ENCODE measurements at places on chromosomes 4 and X.

GRCh38 chr4:22515888-22516541 lies at the start of gene ADGRA3:
Gene ADGRA3 (minus strand): TSS chr4:22516066. CDS start chr4:22515784, 282 bp downstream.
- peaks cover 15% of the 10 kb centered on the region for H3K36me3 ChIP-seq
- peak within 1 kb of the TSS; percentile 100 for H3K4me3 ChIP-seq
- DNase-seq, result peak; percentile 43
- H3K27ac ChIP-seq, result peak within 1 kb of the TSS; percentile 98
- peaks cover 25% of the 10 kb centered on the region for H3K4me1 ChIP-seq

GRCh38 chr4:53365121-53365485 lies 758 bp downstream of the SCFD2 start:
- H3K4me1 ChIP-seq, result peaks cover 42% of the 10 kb centered on the region
- peak overlapping the region; percentile 95 for H3K4me3 ChIP-seq
- peaks cover 15% of the 10 kb centered on the region for H3K36me3 ChIP-seq
- peaks cover 16% of the 10 kb centered on the region for H3K27me3 ChIP-seq
- no peak for DNase-seq

DNA sequence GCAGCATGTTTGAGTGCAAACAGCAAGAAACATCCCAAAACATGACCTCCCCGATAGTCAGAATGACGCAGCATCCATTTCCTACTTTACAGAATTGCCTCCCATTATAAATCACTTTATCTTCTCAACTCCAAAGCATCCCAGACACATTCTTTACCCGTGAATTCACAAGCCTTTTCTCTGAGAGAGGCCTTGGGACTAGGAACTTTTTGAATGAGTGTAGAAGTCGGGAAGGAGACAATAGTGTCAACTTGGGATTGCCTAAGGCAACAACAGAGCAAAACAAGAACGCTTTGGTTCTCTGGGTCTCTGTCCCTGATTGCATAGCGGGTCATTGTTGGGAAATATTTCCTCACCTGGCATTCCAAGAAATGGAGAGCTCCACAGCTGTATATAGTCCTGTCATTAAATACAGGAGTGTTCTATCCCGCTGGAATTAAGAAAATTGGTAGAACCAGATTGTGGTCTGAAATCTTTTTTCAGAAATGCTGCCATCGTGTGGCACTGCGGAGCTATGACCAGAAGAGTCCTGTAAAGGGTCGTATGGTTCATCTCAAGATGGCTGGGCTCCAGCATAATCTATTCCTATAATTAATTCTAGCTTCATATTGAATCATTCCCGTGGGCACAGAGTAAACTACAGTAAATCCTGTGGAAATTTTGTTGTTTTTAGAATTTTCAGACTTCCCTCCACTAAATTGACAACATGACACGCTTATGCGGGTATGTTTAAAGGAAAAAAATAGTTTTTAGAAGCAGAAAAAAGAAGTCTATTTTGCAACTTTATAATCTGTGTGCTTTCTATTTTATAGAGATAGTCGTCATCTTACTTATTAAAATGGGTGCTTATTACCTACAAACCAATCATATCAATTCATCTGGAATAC lies 2.0 kb upstream of the SPP1 start:
- H3K36me3 ChIP-seq, result no peaks in the 10 kb centered on the region
- no peak overlapping the region for H3K27ac ChIP-seq
- no peak overlapping the region for H3K4me3 ChIP-seq
- no peak for DNase-seq
- peaks cover 6% of the 10 kb centered on the region for H3K4me1 ChIP-seq

DNA sequence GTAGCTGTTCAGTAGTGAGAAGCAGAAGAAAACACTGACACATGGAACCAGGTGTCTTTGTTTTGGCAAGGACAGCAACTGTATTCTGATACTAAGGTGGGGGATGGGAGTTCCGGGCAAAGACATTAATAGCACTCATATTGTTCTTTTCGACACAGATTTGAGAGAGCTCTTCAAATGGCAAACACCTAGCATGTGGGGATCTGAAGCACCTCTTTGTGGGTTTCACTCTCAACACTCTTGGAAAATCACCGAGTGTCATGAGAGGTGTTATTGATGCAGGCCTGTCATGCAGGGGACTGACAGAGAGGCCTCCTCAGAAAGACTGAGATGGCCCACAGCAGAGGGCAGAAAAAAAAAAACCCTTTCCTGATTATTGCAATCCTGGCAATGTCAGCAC lies 228.4 kb upstream of the VCX start:
- DNase-seq, result no peak
- no peak overlapping the region for H3K27ac ChIP-seq
- H3K4me3 ChIP-seq, result no peak overlapping the region

- no peak overlapping the region for H3K27ac ChIP-seq
- no peaks in the 10 kb centered on the region for H3K27me3 ChIP-seq
- H3K4me1 ChIP-seq, result peaks cover 7% of the 10 kb centered on the region
- no peak overlapping the region for H3K4me3 ChIP-seq
- H3K36me3 ChIP-seq, result no peaks in the 10 kb centered on the region
These were observed 99.3 kb upstream of the GRPR start for GRCh38 chrX:16023790-16024734.

- peak; percentile 74 for DNase-seq
- H3K4me1 ChIP-seq, result peaks cover 48% of the 10 kb centered on the region
- H3K36me3 ChIP-seq, result peaks cover 45% of the 10 kb centered on the region
- H3K27me3 ChIP-seq, result no peaks in the 10 kb centered on the region
- peak within 1 kb of the TSS; percentile 96 for H3K27ac ChIP-seq
These were observed at the start of gene MSN for GRCh38 chrX:65667503-65668376. Gene MSN (plus strand): TSS chrX:65667654. CDS start chrX:65667842, 188 bp downstream.

GRCh38 chrX:7191681-7192110 lies 43.7 kb upstream of the PUDP start:
- no peak overlapping the region for H3K4me3 ChIP-seq
- no peak overlapping the region for H3K27ac ChIP-seq
- no peaks in the 10 kb centered on the region for H3K36me3 ChIP-seq

DNA sequence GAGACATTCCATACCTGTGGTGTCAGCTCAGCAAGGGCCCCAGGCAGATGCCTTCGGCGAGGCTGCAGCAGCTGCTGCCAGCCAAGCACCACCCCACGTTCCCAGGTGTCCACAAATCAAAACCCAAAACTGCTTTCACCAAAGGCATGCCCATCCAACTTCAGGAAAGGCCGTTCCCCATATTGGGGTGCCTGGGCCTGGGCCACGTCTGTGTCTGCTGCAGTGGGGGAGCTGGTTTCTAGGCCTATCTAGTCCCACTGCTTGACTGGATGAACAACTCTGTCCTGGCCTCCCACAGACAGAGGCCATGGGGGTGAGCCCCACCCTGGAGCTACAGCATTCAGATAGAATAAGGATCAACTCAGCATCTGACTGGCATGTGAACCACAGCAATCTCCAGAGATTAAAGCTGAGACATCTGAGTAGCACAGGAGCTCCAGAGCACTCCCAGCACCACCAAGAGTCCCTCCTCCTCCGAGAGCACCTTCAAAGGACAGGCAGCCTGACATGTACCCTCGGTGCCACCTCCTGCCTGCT lies 37.0 kb downstream of the NAT8L start:
- no peak overlapping the region for H3K4me3 ChIP-seq
- no peak overlapping the region for H3K27ac ChIP-seq
- H3K36me3 ChIP-seq, result no peaks in the 10 kb centered on the region
- no peak for DNase-seq

DNA sequence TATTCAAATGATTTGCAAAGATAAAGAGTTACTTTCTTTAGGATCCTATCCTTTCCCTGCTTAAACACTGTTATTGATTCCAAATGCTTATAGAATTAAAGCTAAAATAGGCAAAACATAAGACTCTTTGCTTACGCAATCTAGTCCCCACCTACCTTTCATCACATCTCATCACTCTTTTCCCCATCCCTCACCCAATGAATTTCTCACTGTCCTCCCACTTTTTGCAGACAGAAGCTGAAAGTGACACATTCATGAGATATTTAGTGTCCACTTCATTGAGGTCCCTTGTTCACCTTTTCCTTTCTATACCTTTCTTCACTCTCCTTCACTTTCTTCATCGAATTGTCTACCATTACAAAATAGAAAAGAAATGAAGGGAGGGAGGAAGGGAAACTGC lies 424 bp downstream of the SATL1 start:
- peak overlapping the region; percentile 33 for H3K4me3 ChIP-seq
- peaks cover 22% of the 10 kb centered on the region for H3K27me3 ChIP-seq
- DNase-seq, result no peak
- peaks cover 8% of the 10 kb centered on the region for H3K4me1 ChIP-seq
- H3K27ac ChIP-seq, result no peak overlapping the region

- H3K27ac ChIP-seq, result no peak overlapping the region
- DNase-seq, result no peak
- H3K4me3 ChIP-seq, result no peak overlapping the region
- H3K27me3 ChIP-seq, result no peaks in the 10 kb centered on the region
These were observed 97.7 kb downstream of the DDX60 start for GRCh38 chr4:168220893-168221292.

DNA sequence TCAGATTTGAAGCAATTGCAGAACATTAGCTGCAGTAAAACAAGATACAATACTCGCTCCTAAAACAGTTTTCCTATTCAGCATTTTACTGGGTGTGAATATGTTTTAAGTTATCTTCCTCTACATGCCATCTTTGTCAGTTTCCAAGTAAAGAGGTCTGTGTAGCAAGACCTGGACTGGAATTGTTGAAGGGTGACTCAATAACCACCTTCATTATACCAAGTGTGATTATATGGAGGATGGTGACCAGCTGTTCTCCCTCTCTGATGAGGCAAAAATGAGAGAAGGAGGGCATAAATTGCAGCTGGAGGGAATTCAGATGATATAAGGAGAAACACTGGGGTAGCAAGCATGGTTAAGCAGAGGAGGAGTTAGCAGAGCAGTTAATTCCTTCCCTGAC lies 922.1 kb upstream of the SLIT2 start:
- H3K27ac ChIP-seq, result no peak overlapping the region
- no peak overlapping the region for H3K4me3 ChIP-seq
- H3K4me1 ChIP-seq, result no peaks in the 10 kb centered on the region
- H3K36me3 ChIP-seq, result no peaks in the 10 kb centered on the region
- no peaks in the 10 kb centered on the region for H3K27me3 ChIP-seq
- no peak for DNase-seq

- H3K36me3 ChIP-seq, result no peaks in the 10 kb centered on the region
- no peak for DNase-seq
- no peaks in the 10 kb centered on the region for H3K4me1 ChIP-seq
- no peak overlapping the region for H3K4me3 ChIP-seq
These were observed 252.6 kb downstream of the BANK1 start for GRCh38 chr4:102042871-102043802.

DNA sequence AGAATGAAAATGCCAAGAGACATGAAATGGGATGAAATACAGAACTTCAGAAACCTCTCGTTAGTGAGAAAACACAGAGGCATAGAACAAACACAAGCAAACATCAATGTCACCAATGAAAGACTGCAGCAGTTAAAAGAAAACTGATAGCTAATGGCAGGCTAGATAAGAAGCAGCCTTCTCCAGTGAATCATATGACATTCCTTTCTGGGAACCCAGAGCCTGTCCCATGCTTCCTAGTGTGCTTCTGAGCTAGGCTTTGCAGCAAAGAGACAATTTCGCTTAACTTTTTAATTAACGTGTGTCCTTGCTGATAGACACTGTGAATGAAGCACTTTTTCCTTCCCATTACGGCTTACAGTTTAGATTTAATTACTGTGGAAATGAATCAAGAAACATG lies 444.6 kb downstream of the IL15 start:
- peaks cover 21% of the 10 kb centered on the region for H3K36me3 ChIP-seq
- H3K4me1 ChIP-seq, result peaks cover 2% of the 10 kb centered on the region
- H3K27ac ChIP-seq, result no peak overlapping the region

- H3K27ac ChIP-seq, result no peak overlapping the region
- H3K4me1 ChIP-seq, result peaks cover 2% of the 10 kb centered on the region
- no peaks in the 10 kb centered on the region for H3K36me3 ChIP-seq
- H3K4me3 ChIP-seq, result no peak overlapping the region
These were observed 27.1 kb upstream of the IL15 start for GRCh38 chr4:141609243-141609642.

DNA sequence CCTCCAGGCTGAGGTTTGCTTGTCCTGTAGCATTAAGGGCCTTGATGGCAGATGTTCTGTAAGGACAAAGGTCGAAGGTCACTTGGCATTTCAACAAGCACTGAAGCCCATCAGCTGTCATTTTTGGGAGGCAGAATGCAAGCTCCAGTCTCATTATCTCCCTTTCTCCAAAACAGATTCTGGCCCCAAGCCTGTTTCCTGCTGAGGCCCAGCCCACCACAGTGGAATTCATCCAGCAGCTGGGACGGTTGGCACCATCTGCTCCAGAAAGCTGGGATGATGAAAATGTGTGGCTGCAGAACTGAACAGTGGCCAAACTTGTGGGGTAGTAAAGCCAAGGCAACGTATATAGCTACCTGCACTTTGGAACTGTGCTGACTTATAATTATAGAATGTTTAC lies 17.7 kb upstream of the PPEF2 start:
- peaks cover 43% of the 10 kb centered on the region for H3K36me3 ChIP-seq
- peaks cover 4% of the 10 kb centered on the region for H3K4me1 ChIP-seq
- H3K27me3 ChIP-seq, result no peaks in the 10 kb centered on the region
- H3K27ac ChIP-seq, result no peak overlapping the region
- no peak for DNase-seq

DNA sequence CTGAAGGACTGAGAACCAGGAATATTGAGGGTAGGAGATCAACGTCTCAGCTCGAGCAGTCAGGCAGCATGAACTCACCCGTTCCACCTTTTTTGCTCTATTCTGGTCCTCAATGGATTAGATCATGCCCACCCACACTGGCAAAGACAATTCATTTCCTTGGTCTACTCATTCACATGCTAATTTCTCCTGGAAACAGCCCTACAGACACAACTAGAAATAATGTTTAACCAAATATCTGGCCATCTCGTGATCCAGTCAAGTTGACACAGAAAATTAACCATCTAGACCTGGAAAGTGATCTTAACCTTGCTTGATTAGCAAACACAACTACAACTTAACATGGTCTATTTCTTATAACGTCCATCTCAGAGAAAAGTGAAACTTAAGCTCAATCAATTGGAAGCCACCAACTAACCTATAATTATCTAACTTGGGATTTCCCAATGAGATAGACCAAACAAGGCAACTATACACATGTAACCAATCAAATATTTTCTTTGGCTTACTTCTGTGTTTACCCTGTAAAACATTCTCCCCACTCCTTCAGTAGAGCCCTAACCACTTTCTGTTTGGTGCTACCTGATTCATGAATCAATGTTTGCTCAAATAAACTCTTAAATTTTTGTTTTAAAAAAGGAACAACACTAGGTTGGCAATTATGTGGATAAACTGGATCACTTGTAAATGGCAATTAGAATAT lies 69.7 kb upstream of the MAMLD1 start:
- H3K27ac ChIP-seq, result no peak overlapping the region
- H3K4me1 ChIP-seq, result peaks cover 4% of the 10 kb centered on the region
- peaks cover 2% of the 10 kb centered on the region for H3K27me3 ChIP-seq

- H3K27ac ChIP-seq, result peak overlapping the region; percentile 95
- no peaks in the 10 kb centered on the region for H3K27me3 ChIP-seq
- peaks cover 24% of the 10 kb centered on the region for H3K4me1 ChIP-seq
- peaks cover 35% of the 10 kb centered on the region for H3K36me3 ChIP-seq
These were observed 701 bp downstream of the ARHGAP4 start for GRCh38 chrX:153925387-153925738.

- H3K27ac ChIP-seq, result no peak overlapping the region
- H3K4me1 ChIP-seq, result peaks cover 10% of the 10 kb centered on the region
- H3K36me3 ChIP-seq, result no peaks in the 10 kb centered on the region
- no peak for DNase-seq
These were observed 909 bp downstream of the RTL5 start for GRCh38 chrX:72130762-72131250.

GRCh38 chr4:121749225-121749624 lies 15.7 kb downstream of the SMIM43 start:
- H3K4me3 ChIP-seq, result no peak overlapping the region
- no peak for DNase-seq
- no peaks in the 10 kb centered on the region for H3K4me1 ChIP-seq
- no peak overlapping the region for H3K27ac ChIP-seq
- no peaks in the 10 kb centered on the region for H3K36me3 ChIP-seq

- DNase-seq, result no peak
- H3K36me3 ChIP-seq, result no peaks in the 10 kb centered on the region
- no peak overlapping the region for H3K4me3 ChIP-seq
These were observed 6.9 kb upstream of the CTSO start for GRCh38 chr4:155960522-155960921.
